ENCODE measurements at places on chromosomes 6 and 20.

DNA sequence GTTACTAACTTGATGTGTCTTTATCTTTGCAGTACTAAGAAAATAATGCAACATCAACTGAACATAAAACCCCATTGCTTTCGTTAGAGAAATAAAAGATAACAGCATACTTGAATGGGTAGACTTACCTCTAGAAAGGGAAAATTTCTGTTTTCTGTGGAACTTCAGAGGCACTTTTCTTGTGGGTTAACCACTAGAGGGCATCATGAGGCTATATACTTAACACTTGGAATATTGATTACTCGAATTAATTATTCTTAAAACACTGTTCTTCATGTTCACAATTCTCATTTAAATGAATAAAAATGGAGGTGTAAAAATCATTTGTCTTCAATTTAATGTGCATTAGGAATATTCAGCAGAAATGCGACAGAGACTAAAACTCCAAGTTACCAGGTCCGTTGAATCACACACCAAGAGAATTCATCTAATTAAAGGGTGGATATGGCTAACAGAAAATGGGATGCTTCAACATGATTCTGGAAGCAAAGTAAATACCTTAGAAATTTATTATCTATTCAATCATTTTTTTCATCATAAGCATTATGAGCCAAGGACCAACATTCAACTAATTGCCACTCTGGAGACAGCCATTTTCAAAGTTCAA, 330.8 kb upstream of the PREP start:
- no peak for DNase-seq

GRCh38 chr6:108116546-108117426, 42.2 kb upstream of the OSTM1 start:
- no peak for DNase-seq

- peak; percentile 49 for DNase-seq
Measured at GRCh38 chr20:768426-768978, at the start of gene SLC52A3. Gene SLC52A3 (minus strand): TSS chr20:768500. CDS start chr20:765774, 2,726 bp downstream.

- no peak for DNase-seq
Measured at GRCh38 chr6:116145803-116146675, 20.1 kb upstream of the COL10A1 start.

DNA sequence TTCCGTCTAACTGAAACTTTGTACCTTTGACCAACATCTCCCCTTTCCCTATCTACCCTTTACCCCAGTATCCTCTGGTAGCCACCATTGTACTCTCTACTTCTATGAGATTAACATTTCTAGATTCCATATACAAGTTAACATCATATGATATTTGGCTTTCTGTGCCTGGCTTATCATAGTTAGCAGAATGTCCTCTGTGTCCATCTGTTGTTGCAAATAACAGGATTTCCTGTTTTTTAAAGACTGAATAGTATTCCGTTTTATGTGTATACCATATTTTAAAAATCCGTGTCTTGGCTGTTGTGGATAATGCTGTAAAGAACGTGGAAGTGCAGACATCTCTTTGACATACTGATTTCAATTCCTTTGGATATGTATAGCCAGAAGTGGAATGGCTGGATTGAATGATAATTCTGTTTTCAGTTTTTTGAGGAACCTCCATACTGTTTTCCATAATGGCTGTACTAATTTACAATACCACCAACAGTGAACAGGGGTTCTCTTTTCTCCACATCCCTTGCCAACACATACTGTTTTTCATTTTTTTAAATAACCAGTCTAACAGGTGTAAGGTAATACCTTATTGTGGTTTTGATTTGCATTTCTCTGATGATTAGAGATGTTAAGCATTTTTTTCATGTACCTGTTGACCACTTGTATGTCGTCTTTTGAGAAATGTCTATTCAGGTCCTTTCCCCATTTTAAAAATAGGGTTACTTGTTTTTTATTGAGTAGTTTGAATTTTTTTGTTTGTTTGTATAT, 53.8 kb downstream of the CDC5L start:
- no peak for DNase-seq

DNA sequence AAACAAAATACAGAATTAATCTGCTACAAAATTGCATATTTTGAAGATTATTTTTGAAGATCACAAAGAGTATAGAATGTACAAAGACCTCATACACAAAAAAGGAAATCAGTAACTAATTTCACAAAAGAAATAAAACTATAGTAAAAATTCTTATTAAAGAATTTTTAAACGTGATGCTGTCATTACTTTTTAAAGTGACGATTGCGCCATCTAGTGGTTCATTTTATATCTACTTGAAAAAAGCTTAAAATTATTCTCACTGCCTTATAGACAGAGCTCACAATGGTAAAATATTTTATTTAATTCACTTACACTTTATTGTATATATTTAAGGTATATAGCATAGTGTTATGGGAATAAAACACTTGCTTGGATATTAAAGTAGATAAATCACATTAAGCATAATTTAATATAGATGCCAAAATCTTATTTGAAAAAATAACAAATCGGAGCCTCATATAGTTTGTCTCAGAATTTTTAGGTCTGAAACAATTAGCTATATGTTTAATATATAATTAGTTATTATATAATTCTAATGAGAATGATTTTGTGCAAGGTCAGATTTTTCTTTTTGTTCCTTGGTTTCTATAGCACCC, 128.8 kb downstream of the PHF3 start:
- no peak for DNase-seq

GRCh38 chr6:44512868-44513741, 125.6 kb downstream of the CDC5L start:
- DNase-seq = no peak

DNA sequence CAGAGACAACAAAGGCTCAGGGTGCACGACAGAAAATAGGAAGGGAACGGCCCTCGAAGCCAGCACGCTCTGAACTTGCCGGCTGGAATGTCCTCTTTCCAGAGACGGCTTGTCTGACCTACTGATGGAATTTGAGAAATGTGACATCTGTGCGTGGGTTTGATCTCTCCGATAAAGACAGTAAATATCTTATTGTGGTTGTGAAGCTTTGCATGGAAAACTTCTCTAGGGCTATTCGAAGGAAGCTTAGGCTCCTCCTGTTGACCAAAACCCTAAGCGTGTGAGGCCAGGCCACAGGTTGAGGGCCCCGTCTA, 247.3 kb downstream of the ZNF217 start:
- no peak for DNase-seq

DNA sequence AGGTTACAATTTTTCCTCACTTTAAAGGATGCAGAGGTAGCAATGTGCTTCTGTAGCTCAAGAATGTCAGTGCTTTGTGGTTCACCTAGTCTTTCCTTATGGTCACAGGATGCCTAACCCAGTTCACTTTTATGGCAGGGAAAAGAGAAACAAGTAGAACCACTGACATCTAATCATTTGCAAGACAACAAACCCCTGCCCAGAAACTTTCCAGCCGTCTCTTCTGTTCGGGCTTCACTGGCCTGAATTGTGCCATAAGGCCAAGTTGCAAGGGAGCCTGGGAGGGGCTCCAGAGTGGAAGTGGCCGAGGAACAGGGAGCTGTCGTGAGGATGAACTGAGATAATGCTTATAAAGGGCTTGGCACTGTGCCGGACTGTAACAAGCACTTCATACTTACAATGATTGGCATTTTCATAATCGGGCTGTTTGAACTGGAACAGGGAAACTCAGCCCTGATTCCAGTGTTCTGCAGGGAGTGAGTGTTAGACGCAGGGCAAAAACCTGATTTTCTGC, 212.6 kb downstream of the BCAS1 start:
- DNase-seq = no peak

DNA sequence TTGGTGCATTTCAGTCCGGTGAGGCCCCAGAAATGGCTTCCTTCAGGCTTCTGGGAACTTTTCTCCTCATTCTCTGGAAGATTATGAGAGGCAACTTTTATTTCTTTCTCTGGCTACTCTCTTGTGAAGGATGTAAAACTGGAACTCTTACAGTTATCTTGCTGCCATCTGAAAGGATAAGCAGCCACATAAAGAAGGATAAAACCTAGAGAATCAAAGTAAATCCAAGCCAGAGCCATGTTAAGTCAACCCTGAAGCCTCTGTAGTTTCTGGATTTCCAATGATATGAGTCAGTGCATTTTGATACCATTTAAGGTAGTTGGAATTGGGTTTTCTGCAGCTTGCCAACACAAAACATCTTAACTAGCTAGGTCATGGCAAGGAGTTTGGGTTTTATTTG, 123.6 kb downstream of the MEI4 start:
- no peak for DNase-seq

DNA sequence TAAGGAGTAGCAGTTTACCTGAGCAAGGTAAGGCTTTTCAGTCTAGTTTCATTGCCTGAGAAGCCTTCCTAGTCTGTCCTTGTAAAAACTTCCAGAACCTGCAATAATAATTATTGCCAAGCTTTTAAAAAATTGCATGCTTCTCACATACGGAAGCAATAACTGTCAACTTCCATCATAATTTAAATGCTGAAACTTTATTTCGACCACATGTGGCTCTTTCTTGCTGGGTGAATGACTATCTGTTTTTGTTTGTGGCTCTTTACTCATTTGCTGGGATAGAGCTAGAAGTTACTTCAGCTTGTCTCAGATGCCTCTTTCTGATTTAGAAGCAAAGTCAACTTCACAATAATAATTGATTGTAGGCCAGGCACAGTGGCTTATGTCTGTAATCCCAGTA, 95.9 kb upstream of the COL21A1 start:
- DNase-seq = no peak

GRCh38 chr6:98920904-98921431, 26.8 kb downstream of the FBXL4 start:
- no peak for DNase-seq

- no peak for DNase-seq
Measured at GRCh38 chr6:98627129-98627775, 207.1 kb upstream of the POU3F2 start.

DNA sequence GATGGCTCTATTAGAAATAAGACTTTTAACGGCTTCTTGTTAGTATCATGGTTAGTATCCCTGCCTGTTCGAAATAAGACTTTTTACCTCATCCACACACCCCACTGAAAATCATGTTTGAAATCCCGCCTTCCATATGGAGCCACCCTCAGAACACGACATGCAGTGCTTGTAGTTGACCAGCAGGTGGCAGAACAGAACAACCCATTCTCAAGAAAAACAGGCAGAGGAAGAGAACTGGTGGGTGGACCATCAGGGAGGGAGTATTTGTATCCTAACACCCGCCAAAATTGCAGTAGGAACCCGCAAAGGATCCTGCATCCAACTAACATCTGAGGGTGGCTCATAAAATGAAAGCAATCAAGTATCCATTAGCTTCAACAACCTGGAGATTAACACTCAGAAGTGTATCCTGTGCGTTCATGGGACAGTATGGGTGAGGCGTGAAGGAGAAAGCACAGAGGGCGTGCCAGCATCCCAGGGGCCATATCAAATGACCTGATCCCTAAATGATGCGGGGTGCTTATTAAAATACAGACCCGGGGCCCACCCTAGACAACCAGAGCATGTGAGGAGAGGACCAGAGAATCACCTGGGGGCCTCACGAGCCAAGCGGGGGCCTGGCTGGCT, 89.6 kb upstream of the NHSL1 start:
- peak; percentile 29 for DNase-seq

DNA sequence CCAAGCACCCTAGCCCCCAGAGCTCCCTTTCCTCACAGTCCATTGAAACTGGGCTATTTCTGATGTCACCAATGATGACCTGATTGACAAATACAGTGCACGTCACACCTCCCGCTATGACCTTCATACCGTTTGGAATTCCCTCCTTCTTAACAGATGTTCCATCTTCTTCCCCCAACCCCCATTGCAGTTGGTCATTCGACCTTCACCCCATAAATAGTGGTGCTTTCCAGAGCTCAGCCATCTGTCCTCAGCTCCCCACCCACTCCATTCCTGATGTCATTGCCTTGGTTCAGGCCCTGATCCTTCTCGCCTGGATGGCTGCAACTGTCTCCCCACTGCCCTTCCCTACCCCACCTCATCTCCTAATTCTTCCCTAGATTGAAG, 198.5 kb downstream of the SOD2 start:
- no peak for DNase-seq

GRCh38 chr6:30813631-30814145, 69.3 kb upstream of the IER3 start:
- DNase-seq = no peak

DNA sequence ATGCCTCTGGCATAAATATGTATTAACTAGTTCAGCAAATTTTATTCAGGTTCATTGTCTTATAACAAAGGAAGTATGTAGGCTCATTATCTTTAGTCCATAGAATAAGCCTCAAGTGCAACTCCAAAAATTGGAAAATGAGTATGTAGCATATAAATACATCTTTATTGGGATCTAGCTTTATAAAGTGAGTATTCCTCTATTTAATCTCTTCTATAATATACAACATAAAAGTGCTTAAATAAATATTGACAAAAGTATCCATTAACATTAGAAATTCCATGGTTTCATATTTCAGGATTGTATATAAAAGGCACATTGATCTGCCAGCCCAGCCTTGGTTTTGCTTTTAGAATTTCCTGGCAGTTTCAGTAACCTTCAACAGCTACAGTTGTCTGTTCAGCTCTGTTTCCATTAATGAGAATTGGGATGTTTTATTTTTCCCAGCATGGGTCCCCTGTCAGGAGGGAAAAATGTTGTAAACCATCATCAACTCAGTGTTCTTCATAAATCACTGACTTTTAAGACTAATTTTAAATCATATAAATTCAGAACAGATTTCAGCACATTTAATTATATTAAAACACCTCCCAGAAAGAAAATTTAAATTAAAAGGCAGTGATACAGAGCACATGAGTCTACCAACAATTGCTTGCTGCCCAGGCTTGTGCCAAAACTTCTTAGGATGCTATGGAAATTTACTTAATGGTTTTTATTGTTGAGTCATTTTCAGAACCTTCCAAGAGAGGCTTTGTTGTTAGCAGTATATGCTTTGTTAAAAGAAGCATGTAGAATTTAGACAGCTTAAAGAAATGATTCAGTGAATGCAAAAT, 119.7 kb downstream of the ADGRG6 start:
- no peak for DNase-seq

GRCh38 chr6:108958900-108959770, 110.9 kb downstream of the ARMC2 start:
- peak; percentile 20 for DNase-seq

DNA sequence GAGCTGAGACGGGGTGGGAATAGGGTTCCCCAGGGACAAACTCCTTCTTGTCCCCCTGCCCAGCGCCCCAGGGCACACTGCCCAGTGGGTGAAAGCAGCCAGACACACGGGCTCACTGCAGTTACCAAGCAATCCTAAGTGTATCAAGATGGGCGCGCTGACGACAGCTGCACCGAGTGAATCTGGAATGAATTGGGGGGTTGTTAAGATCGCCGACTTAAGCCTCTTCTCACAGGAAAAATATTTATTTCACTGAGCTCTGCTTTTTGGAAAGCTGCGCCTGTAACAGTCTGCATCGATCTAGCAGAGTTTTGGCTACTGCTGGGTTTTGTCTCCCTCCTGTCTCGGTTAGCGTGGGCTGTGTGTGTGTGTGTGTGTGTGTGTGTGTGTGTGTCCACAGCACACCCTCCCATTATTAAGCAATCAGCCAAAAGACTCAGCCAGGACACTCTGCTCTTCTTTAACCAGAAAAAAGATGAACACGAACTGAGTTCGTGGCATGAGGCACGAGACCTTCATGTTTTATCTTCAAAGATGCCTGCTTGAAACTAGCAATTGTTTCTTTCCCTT, 35.9 kb downstream of the RIPOR3 start:
- no peak for DNase-seq

All from GDM1 (cell line).